Stimulated activated CD8-positive, alpha-beta memory T cell treated with anti-CD3 and anti-CD28 coated beads, Interleukin-4, amount 100 ng/mL, for 24 hours (primary cell): ENCODE measurements at places on chromosomes 7 and 10.

DNA sequence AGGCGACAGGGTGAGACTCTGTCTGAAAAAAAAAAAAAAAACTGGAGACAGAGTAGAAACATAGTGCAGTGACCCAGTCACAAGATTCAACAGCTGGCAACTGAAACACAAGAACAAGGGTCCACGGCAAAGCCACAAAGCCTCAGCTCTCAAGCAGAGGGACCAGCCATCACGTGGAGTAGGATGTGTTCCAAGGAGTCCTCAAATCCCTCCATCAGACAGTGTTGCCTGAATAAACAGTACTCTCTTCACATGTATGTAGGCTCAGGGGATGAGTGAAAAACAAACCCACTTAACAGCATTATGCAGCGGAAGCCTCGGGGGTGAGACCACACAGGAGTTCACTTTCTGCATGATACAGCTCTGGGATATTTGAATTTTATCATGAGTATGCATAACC is 62.0 kb downstream of the SLIT1 start:
- DNase-seq, result no peak

- no peak for DNase-seq
Observed at GRCh38 chr10:10816447-10816846, 201.2 kb upstream of the CELF2 start.

DNA sequence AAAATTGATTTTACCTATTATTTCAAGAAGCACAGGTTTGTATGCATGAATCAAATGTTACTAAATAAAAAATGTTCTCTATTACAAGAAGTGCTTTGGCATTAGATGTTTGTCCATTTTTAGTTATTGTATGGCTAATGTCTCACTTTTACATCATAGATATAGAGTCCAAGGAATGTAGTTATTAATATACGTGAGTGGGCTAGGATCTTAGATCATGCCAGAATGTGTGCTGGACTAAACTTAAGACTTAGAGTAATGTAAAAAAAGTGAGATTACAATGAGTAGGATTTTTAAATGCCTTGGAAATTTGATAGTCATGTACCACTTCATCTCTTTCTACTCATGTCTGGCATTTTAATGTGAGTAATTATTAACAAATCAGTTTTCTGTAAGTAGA is 196.6 kb downstream of the ARL4A start:
- no peak for DNase-seq

DNA sequence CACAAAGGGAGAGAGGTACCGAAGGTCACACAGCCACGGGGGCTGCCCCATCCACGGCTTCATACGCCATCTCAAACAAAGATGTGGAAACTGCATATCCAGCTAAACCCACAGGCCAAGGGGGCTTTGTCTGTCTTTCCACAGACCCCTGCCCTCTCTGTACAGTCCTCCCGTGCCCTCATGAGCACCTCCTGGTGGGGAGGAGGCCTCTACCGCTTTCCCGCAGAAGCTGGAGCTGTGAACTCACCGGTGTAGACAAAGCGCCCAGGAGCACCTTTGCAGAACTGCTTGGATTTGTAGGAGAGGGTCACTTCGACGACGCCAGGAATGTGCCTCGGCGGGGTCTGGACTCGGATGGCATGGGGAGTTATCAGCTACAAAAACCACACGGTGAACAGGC is 97.2 kb downstream of the EBF3 start:
- no peak for DNase-seq

DNA sequence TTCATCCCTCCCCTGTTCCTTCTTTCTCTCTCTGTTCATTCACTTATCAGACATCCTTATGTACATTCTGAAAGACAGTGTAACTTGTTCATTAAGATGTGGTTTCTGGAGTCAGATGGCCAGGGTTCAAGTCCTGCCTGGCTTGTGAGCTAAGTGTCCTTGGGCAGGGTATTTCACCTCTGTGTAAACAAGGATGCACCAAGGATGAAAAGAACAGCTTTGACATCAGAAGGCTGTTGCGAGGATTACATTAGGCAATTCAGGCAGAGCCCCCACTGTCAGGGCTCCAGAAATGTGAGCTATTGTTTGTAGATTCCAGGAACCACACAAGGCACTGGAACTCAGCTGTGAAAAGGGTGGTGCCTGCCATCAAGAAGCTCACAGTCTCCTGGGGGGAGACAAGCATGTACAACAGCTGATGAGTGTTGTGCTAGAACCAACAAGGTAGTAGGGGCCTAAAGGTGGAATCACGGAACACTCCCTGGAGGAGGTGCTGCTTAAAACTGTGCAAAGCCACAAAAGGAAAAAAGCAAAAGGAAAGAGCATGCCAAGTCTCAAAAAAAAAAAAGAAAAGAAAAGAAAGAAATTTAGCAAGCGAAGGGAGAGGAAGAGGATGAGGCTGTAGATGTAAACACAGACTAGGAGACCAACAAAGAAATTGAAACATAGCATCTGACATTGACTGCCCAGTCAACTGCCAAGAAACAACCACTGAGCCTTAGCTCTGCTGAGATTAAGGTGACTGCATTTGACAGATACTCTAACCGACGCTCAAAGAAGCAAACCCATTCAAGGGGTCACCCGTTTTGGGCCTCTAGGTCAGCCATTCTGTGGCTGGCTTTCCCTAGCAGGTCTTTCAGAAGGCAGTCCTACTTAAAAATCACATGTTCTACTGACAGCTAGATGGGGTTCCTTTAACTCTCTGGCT is 12.5 kb downstream of the PDLIM1 start:
- DNase-seq, result no peak

GRCh38 chr7:38186593-38187314 is 8.7 kb downstream of the STARD3NL start:
- no peak for DNase-seq

- no peak for DNase-seq
Observed at GRCh38 chr10:35752469-35753461, 110.7 kb upstream of the FZD8 start.

- DNase-seq, result no peak
Observed at GRCh38 chr10:108688314-108688713, 1235.0 kb downstream of the XPNPEP1 start.

DNA sequence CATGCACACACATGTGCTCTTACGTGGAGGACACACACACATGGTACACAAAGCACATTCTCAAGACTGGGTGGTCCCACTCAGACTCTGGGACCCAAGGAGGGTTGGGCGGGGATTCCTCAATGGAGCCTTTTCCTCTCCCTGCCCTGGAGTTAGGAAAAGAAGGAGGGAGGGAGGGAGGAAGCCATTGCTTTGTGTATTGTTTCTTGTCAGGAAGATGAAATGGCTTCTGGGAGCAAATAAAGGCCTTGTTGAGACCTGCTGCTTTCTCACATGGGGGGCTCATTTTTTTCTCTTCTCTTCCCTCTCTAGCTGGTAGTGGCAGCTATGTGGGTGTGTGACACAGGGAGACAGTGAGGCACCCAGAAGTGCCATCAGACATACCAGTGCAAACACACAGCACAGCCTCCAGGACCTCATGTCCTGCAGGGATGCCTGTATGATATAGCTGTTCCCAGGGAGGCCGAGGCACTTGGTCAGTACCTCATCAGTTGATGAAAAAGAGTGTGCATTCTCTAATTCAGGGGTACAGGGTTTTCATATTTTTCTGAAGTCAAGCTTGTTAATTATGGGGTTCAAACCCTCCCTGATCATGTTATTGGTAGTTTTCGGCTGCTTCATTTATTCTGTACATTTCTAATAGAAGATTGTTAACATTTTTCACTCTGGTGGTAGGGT is 5.7 kb downstream of the AQP1 start:
- no peak for DNase-seq

DNA sequence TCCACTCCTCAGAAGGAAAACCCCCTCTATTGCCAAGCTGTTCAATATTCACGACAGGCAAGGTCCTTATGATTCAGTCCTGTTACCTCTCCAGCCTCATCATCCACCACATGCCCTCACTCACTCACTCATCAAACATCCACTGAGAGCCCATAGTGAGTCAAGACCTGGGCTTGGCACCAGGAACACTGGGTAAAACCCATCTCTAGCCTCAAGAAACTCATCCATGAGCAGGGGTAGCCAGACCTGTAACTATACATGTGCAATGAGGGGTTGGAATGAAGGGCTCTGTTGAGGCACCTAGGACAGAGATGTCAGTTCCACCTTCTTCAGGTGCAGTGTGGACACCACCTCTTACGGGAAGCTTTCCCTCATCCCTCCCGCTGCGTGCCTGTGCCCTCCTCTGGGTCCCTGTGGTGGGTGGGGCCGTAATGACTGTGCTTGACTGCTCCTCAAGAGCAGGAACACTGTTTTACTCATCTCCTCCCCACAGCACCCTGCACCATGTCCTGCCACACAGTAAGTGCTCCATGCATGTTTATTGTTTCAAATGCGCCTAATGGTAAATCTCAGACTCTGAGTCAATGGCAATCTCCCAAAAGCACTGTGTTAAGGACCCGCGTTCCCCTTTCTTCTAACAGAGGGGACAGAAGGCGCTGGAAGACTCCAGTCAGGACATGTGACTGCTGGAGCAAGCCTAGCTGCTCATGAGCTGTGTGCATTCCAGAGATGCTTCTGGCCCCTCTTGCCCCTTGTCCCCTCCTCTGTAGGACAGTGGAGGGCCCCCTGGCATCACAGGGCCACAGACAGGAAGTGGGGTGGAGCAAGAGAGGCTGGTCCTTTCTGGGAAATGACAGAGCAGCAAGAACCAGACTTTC is 95.4 kb downstream of the HIPK2 start:
- no peak for DNase-seq

DNA sequence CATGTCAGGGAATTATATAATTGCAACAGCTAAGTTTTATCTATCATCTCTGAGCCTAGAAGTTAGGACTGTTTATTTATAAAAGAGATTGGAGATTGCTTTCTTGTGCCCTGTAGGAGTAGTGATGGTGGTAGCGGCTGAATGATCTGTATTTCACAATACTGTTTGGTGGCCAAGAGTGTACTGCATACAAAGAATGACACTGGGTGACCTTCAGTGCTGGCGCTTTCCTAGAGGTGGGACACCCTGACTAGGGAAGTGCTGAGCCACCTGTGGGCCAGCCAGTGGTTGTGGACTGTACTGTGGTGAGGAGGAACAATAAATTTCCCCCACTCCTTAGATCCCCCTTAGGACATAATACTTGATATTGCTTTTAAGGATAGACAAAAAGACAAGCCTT is 53.0 kb downstream of the COPG2 start:
- no peak for DNase-seq

GRCh38 chr10:14491811-14492210 is 161.1 kb upstream of the FRMD4A start:
- DNase-seq, result no peak

- DNase-seq, result no peak
Observed at GRCh38 chr10:89115876-89116627, 91.1 kb downstream of the CH25H start.

- DNase-seq, result no peak
Observed at GRCh38 chr7:66043681-66044497, 31.7 kb upstream of the ASL start.

GRCh38 chr7:5590596-5591277 is 167.1 kb upstream of the TNRC18 start:
- no peak for DNase-seq

DNA sequence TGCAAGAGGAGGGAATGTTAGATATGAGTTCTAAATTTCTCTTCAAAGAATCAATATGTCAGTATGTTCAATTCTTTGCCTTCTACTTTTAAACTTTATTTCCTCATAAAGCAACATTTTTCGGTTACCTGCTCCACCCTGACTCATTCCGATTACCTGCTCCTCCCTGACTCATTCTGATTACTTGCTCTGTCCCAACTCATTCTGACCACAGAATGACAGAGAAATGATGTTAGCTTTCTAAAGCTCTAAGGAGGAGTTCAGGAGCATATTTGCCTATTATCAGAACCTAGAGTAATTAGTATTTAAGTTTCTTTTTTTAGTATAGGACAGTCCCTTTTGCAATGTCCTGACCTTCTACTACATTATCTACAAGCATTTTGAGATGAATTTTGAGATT is 24.5 kb upstream of the PPP1R9A start:
- no peak for DNase-seq

- no peak for DNase-seq
Observed at GRCh38 chr10:106540645-106541044, 623.9 kb downstream of the SORCS1 start.

GRCh38 chr7:47093320-47094234 is 488.3 kb downstream of the TNS3 start:
- no peak for DNase-seq

DNA sequence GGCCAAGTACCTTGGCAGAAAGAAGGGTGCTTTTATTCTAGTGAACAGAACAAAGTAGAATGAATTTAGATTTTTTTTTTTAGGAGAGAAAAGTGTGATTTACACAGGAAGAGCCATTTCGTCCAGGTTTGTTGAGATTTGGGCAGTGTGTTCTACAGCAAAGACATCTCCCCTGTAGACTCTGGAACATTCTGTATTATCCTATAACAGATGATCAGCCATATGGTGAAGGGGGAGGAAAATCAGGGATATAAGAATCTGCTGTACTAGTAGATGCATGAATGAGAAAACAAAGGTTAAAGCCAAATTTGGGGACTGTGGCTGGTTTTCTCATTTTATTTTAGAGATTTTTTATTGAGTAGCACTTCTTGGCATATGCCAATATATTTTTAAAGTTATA is 453.7 kb upstream of the LRRTM3 start:
- no peak for DNase-seq

GRCh38 chr10:69285699-69286098 is 7.4 kb downstream of the HK1 start:
- no peak for DNase-seq

DNA sequence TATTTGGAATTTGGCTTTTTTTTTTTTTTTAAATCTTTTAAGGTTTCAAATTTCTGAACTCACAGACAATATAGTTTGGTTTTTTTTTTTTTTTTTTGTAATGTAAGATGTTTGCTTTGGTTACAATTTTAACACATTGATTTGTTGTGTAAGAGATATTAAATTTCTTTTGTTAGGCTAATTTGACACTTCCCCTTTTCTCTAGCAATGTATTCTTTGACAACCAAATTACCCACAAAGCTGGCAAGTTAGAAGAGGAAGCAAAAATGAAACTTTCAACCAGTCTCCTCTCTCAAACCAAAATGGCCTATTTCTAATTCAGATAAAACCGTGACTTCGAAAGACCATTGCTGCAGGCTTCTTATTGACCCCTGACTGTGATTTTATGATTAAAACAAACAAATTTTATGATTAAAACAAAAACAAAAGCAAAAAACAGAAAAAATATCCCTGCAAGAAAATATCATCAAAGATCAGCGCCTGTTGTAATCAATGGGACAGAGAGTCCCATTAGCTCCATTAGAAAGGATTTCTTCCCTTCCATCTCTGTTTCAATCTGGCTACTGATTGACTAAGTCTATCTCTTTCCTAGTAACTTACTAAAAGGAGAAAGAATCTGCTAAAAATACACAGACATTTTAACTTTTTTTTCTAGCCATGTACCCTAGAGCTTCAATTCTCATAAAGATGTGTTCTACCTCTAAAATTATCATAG is 489.2 kb downstream of the MDFIC start:
- DNase-seq, result no peak

- no peak for DNase-seq
Observed at GRCh38 chr7:73615886-73616285, 8.4 kb downstream of the MLXIPL start.

GRCh38 chr10:19498393-19499290 is 317.6 kb upstream of the PLXDC2 start:
- DNase-seq, result no peak

DNA sequence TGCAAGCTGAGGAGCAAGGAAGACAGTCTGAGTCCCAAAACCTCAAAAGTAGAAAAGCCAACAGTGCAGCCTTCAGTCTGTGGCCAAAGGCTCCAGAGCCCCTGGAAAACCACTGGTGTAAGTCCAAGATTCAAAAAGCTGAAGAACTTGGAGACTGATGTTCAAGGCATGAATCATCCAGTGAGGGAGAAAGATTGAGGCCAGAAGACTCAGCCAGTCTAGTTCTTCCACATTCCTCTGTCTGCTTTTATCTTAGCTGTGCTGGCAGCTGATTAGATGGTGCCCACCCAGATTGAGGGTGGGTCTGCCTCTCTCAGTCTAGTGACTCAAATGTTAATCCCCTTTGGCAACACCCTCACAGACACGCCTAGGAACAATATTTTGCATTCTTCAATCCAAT is 20.1 kb upstream of the MDFIC start:
- DNase-seq, result no peak
